Stimulated activated CD8-positive, alpha-beta memory T cell treated with anti-CD3 and anti-CD28 coated beads, Interleukin-2, amount 100 ng/mL, for 1 hour (primary cell): ENCODE measurements at places on chromosomes 7 and 10.

DNA sequence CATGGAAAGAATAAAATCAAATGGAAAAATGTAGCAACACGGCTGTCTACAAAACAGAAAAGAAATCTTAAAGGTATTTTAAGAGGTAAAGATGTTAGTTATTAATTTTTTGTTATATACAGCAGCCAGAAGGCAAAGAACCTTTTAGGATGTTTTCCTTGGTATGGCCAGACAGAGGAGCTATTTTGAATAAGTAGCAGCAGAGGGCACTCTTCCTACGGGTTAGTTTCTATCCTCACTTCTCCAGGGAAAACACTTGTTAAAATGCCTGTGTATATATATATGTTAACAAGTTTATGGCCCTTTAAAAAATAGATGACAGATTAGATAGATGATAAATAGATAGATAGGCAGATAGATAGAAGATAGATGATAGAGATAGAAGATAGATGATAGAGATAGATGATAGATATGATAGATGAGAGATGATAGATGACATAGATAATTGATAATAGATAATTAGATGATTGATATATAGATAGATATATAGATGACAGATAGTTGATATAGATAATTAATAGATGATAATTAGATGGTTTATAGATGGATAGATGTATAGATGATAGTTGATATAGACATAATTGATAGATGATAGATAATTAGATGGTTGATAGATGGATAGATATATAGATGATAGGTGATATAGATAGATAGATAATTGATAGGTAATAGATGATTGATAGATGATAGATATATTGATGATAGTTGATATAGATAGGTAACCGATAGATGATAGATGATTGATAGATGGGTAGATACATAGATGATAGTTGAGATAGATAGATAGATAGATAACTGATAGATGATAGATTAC lies 57.8 kb upstream of the WIPF3 start:
- no peak for DNase-seq

- no peak for DNase-seq
Measured at GRCh38 chr7:32250003-32250402, 179.8 kb upstream of the PDE1C start.

DNA sequence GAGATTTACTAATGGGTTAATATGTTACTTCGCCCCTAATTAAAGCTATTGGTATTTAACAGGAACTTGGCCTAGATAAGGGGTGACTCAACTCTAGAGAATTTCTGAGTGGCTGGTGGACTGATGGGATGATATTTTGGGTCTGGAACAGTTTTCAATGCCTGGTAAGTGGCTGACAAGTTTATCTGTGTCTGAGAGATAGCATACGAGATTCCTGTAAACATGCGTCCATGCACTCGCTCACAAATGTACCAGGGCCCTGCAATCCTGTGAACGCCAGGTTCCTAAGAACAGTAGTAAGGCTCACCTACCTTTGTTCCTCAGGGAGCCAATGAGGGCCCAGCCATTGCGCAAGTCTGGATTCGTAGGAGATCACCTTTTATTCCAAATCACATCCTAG lies 683.8 kb upstream of the ANKRD30A start:
- no peak for DNase-seq

GRCh38 chr7:82397879-82398524 lies 45.6 kb downstream of the CACNA2D1 start:
- DNase-seq: no peak

- DNase-seq: no peak
Measured at GRCh38 chr7:36207451-36208291, 54.6 kb downstream of the EEPD1 start.

GRCh38 chr7:107169120-107170050 lies 582 bp downstream of the HBP1 start:
- peak; percentile 70 for DNase-seq

- no peak for DNase-seq
Measured at GRCh38 chr7:124449896-124450295, 315.7 kb downstream of the GPR37 start.

DNA sequence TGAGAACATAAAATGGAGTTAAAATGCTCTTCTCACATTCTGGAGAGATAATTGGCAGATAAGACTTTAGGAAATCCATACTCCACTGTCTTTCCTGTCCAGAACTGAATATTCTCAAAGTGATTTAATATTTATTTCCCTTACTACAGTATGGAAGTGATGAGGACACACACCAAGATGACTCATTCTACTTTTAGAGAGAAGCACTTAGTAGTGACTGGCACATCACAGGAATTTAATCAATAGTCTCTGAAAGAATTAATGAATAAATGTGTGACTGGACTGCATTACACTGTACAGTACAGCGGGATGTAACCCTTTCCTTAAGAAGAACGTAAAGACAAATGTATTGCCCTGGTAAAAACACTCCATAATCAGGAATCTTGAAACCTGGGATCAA lies 116.7 kb downstream of the SEMA3E start:
- no peak for DNase-seq

- no peak for DNase-seq
Measured at GRCh38 chr7:79608005-79608404, 154.5 kb upstream of the MAGI2 start.

GRCh38 chr7:97116308-97116707 lies 1.2 kb upstream of the SDHAF3 start:
- DNase-seq: no peak

DNA sequence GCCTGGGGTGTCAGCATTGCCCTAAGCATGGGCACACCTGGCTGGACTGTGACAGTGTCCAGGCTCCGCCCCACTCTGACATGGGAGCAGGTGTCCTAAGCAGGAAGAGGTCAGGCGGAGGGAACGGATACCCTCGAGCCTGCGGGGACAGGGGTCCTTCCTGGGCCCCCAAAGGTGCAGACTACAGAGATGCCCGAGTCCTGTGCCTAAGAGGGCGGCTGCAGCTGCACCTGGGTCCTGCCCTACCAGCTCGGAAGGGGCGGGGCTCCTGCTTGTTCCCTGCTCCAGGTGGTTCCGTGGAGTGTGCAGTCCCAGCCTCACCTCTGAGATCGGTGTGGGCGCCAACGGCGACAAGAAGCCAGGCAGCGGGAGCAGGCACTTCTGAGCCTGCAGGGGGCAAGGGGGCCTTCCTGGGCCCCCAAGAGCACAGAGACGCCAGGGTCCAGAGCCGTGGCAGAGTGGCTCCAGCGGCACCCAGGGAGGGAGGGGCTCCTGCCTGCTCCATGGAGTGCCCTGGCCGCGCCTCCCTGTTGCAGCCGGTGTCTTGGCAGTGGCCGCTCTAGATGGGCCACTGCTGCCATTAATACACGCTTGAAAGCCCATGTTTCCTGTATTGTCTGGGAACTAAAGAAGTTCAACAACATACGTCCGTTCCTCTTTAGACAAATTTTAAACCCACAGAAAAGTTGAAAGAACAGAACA lies 64.5 kb upstream of the CACNA2D1 start:
- no peak for DNase-seq

DNA sequence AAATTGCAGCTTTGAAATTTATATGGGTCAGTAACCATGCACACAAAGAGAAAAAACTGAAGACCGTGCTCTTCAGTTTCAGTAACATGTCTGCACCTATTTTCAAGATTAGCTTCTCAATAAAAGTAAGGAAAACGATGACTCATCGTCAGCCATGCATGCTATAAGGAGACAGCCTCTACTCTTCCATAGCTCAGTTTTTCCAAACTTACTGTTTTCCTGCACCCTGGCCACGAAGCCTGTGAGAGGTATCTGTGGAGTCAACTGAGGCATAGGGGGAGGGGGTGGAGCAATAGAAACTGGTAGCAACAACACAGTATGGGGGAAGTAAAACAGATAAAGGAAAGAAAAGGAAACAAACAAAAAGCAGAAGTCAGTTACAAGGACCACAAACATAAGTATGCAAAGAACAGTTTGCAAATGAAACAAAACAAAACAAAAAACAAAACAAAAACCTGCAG lies 58.0 kb downstream of the PDSS1 start:
- no peak for DNase-seq

DNA sequence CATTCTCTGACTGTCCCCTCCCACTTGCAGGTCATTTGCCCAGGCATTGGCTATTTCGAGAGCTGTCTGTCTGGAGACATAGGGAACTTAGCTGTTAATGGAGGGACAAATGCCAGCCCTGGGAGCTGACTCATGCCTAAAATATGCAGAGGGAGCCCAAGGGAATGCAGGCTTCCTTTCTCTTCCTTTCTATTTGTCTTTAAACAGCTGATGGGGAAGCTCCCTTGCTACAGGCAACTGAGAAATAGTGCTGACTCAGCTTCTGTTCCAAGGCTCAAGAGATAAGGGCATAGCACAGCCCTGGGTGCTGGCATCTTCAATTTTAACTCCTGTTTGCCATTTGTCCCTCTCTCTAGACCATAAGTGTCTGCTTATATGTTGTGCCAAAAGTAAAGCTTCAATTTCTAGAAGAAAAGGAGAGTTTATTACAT lies 82.7 kb upstream of the C1GALT1 start:
- DNase-seq: no peak

DNA sequence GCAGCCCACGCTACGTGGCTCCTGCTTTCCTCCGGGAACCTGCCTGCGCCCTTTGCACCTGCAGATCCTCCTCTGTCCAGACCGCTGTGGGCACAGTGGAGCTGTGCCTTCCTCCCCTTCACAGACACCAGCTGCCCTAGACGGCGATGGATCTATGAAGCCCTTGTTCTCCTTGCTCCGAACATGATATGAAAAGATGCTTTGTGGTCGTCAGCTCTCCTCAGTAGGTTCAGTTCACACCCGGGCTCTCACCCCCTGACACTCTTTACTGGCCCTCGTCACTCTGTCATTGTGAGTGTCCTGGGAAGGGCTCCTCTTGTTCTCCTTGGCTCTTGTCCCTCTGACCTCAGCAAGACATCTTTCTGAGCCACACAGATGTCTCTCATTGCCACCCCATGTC lies 4.2 kb downstream of the ZNF488 start:
- DNase-seq: no peak

- DNase-seq: no peak
Measured at GRCh38 chr10:14126697-14127440, 203.9 kb downstream of the FRMD4A start.

- no peak for DNase-seq
Measured at GRCh38 chr10:122326385-122326784, 48.1 kb upstream of the PLEKHA1 start.

- DNase-seq: no peak
Measured at GRCh38 chr7:22093001-22093400, 147.3 kb upstream of the CDCA7L start.

DNA sequence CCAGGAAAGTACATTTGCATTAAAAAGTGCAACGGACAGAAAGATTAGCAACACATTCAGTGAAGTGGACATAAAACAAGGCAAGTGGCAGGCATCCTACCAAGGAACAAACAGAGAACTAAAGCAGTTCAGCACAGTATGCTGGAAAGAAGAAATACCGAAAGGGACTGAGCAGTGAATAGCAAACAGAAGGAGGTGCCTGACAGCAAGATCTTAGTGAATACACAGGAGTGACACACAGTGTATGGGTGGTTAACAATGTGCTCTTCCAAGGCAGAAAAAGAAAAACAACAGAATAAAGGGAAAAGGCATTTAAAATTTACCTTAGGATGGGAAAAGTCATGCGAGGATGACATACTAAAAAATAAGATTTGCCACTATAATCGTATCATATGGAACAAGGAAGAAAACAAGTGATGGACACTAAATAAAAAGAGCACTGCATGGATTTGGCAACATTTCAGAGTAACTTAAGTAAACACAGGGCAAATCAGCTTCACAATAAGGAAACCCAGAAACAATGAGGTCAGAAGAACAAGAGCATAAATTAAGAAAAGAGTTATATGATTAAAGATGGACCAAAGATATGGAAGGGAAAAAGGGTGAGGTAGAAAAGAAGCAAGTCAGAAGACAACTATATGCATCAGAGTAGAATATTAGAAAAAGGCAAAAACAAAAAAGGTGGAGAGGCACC lies 29.5 kb downstream of the MEST start:
- no peak for DNase-seq
